ENCODE measurements at places on chromosomes 5 and 9.

GRCh38 chr5:134079748-134080581, 34.5 kb upstream of the TCF7 start:
- no peak for DNase-seq

DNA sequence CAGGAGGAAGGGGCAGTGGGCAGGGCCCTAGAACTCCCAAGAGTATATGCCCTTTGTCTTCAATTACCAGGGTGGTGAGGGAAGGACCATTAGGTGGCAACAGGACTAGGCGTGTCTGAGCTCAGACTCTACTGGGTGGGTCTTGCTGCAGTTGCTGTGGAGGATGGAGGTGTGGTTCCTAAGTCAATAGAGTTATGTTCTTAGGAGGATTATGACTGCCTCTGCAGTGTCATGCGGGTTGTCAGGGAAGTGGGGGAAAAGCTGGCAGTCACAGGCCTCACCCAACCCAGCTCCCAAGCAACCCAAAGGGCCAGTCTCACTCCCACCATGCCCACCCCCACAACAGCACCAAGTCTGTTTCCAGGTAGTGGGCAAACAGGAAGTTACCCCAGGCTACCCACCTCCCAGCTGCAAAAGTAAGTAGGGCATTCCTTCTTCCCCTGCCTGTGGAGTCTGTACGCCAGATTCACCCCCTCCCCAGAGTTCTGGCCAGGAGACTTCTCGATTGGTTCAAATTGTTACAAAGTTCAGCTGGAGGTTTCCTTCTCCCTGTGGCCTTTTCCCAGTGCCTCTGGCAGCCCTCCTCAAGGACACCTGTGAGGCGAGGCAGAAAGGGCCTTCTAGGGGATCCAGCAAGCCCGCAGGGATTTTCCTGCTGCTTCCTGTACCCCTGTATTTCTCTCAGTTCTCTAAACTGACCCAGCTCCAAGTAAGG, 145.3 kb downstream of the HINT1 start:
- peak; percentile 35 for DNase-seq

- no peak for DNase-seq
These were observed 52.8 kb upstream of the SLC44A1 start for GRCh38 chr9:105191508-105192121.

- DNase-seq, result no peak
These were observed 131.9 kb downstream of the CDK5RAP2 start for GRCh38 chr9:120447959-120448500.

- DNase-seq, result peak; percentile 15
These were observed 97.5 kb downstream of the MLLT3 start for GRCh38 chr9:20524776-20525175.

- no peak for DNase-seq
These were observed 449.5 kb downstream of the HINT1 start for GRCh38 chr5:130715541-130715940.

GRCh38 chr5:127872494-127872893, 169.3 kb downstream of the CCDC192 start:
- no peak for DNase-seq

GRCh38 chr9:88925481-88925880, 65.8 kb upstream of the S1PR3 start:
- no peak for DNase-seq

DNA sequence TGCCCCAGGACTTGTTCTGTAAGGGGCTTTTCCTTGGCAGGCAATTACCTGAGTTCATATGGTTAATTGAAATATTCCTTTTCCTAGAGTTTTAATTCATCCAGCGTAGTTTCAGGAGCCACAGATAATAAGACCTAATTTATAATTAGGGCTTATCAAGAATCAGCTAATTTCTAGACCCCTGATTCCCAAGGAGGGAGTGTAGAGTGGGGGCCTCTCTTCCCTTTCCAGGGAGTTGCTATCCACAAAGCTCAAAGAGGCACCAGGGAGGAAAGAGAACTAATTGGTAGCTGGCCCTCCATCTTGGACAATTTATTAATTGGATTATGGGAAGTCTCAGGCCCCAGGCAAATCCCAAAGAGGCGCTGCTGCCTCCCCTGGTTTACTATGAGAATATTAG, 75.8 kb upstream of the ZNF618 start:
- no peak for DNase-seq

GRCh38 chr5:107496466-107496865, 174.3 kb downstream of the EFNA5 start:
- DNase-seq, result no peak

- no peak for DNase-seq
These were observed 216.2 kb upstream of the PIK3R1 start for GRCh38 chr5:67999391-67999790.

DNA sequence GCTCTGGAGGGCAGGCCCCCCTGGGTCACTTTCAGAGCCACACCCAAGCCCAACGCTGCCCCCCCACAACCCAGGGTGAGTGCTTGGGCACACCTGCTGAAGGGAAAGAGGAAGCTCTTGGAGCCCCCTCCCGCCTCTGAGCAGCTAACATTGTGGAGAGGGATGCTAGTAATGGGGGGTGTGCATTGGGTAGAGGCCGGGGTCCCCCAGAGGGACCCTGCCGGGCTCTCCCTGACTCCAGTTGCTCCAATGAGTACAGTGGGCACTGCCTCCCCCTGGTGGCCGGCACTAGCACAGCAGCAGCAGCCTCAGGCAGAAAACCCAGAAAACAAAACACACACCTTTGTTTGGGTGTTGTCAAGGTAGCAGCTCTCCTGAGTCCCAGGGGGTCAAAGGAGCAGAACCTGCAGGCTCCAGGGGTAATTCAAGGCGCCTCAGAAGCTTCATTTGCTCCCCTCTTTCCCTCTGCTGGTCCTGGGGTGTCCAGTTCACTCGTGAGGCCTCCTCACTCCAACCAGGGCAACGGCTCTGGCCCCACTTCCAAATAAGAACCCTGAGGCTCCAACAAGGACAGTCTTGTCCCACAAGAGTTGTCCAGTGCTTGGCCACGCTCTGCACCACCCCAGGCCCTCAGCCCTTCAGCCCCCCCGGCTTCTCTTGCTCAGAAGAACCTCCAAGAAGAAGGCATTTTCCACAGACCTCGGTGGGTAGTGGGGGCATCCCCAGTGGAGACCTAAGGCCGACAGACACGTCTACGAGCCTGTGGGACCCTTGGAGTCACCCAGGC, 16.1 kb downstream of the GBGT1 start:
- DNase-seq, result peak; percentile 74

- no peak for DNase-seq
These were observed 19.9 kb downstream of the PPP3R2 start for GRCh38 chr9:101574731-101575333.

DNA sequence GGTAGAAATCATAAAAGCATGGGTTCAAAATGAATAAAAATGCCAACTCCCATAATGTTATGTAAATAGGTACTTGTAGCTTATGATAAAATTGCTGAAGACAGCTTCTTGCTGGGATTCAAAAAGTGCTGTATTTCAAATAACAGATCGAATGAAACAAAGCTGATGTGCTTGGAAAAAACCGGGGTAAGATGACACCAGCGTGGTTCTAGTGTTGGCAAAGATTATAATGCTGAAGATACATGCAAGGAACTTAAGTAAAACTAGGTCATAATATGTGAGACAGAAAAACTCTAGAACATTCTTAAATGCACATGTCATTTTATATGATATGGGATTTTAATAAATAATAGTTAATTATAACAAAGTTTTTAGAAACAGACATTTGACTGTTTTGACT, 44.4 kb upstream of the APC start:
- no peak for DNase-seq

DNA sequence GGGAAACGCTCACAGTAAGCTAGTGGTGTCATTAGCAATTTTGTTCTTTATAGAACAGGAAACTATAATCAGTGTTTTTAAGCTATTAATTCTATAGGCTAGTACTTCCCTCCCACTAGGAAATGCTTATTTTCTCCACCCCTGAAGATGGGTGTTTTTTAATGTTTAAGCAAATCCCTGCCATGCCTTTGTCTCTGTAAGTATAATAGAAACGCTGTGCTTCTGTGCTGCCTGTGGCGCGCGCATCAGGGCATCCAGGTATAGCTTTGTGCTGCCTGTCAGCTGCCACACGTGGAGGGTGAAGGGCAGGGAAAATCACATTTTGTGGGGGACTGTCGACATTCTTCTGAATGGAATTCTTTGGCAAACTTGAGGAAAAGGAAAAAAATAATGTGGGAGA, 217.5 kb downstream of the RAB3C start:
- DNase-seq, result no peak

- no peak for DNase-seq
These were observed 255.7 kb downstream of the AOPEP start for GRCh38 chr9:94982211-94982610.

- no peak for DNase-seq
These were observed 503.8 kb upstream of the ADAMTS16 start for GRCh38 chr5:4636378-4636777.

GRCh38 chr5:98468188-98468869, 305.1 kb upstream of the RGMB start:
- DNase-seq, result no peak

- DNase-seq, result no peak
These were observed 1.3 kb downstream of the AGPAT2 start for GRCh38 chr9:136685790-136686533.

- DNase-seq, result peak; percentile 88
These were observed 9.9 kb downstream of the ZBED3 start for GRCh38 chr5:77076961-77077828.

DNA sequence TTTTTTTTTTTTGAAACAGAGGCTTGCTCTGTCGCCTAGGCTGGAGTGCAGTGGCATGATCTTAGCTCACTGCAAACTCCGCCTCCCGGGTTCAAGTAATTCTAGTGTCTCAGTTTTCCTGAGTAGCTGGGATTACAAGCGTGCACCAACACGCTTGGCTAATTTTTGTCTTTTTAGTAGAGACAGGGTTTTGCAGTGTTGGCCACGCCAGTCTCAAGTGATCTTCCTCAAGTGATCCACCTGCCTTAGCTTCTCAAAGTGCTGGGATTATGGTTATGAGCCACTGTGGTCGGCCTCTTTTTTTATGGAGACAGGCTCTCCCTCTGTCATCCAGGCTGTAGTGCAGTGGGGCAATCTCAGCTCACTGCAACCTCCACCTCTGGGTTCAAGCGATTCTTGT, 82.9 kb downstream of the RAB24 start:
- DNase-seq, result no peak

DNA sequence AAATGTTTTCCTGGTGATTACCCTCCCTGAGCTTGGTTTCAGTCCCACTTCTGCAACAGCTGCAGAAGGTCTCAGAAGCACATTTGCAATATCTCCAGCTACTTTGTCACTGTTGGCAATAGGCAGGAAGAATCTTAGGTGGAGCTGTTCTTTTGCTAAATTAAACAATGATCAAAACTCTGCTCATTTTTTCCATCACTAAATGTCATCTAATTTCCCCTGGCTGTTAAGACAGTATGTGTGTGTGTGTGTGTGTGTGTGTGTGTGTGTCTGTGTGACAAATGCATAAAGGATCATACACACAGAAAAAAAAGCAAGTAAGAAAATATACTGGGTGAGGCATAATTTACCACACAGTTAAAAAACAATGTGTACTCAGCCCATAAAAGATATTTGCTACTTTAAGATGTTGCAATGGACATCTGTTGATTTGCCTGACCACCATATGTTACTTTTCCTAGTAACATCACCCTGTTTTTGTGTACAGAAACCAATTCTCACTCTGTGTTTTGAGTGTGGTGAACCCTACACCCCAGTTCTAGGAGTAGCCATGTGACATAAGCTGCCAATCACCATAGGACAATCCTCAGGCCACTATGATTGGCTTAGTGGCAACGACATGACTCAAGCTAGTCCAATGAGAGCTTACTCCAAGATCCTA, 572.6 kb upstream of the CLINT1 start:
- no peak for DNase-seq

DNA sequence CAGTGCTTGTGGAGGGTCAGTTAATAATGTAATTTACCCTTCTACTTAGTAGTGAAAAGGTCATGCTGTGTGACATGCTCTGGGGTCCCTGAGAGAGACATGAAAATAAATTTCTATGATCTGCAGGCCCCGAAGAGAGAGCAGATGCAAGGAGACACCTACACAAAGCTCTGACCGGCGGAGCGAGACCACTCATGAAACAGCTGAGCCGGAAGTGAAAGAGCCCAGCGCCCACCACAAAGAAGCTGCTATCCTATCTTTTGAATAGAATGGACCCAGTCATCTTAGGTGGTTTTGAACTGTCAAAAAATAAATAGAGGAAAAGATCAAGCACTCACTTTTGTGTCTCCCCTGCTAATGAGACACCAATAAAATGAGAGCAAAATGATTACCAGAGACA, 190.0 kb downstream of the MED10 start:
- DNase-seq, result no peak

- DNase-seq, result no peak
These were observed 2.8 kb downstream of the SNCB start for GRCh38 chr5:176627582-176627981.

- DNase-seq, result no peak
These were observed 374.5 kb upstream of the RORB start for GRCh38 chr9:74122661-74123060.

DNA sequence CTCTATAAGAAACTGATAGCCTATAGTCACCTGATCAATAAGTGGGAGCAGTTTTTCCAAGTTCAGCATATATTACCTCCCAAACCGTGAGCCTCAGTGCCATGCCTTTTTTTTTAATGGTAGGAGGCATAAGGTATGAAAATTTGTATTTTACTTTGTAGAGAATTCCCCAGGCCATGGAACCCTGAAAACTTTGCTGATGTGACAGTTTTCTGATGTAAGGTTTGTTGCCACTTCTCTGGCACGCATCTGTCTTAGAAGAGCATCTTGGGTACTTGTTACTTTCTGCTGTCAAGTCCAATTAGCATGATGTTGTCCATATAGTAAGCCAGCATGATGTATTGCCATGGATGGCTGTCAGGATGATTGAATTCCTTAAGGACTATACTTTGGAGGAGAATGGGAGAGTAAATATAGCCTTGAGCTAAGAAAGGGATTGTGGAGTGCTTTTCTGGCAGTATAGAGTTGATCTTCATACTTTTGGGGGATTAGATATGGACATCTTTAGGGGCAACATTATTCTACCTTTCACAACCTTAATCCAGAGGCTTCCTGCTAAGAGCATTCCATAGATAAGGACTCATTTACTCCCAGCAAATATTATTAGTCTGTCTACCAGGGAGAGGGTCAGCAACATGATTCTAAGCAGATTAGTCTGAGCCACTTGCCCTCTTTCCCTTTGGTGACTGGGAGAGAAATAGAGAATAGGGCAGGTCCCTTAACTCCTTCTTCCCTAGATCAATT, 389.6 kb downstream of the YTHDC2 start:
- DNase-seq, result peak; percentile 15

DNA sequence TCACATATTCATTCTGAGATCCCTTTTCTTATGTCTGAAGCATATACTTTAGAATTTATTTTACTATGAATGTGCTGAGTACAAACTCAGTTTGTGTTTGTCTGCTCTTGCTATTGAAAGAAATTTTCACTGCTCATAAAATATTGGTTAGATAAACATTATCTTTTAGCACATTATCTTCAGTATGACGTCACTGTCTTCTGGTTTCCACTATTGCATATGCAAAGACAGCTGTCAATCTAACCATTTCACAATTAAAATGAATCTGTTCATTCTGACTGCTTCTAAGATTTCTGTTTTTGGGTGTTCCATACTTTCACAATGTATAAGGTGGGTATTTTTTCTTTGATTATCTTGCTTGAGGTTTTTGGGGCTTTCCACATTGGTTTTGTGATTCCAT, 526.2 kb upstream of the CDH6 start:
- DNase-seq, result no peak
